ENCODE measurements at places on chromosomes 1 and 21.

DNA sequence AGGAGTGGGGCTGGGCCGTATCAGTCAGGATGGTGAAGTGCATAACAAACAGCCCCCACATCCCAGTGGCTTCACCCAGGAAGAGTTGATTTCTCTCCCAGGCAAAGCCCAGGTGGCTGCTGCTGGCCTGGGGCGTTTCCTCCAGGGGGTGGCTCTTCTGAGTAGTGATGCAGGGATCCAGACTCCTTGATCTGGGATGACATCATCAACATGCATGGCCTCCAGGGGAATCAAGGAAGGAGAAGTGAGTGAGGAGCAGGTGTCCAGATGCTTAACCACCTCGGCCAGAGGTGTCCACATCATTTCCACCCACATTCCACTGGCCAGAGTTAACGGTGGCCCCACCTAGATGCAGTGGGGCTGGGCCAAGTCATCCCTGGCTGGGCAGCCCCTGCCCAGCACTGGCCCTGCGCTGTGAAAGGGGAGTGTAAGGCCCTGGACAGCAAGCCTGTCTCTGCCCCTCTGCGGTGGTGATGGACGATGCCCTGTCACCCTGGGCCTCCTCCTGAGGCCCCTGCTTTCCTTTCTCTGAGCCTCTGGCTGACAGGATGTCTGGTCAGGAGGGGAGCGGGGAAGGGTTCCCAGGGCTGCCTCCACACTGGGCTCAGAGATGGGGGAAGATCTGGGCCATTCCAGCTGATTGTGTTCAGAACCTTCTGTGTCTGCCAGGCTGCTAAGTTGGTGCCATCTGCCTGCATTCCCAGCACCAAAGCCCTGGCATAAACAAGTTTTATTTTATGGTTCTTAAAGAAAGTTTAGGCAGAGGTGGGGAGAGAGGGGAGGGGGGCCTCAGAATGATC is 598.2 kb downstream of the MATN1 start:
- DNase-seq: no peak

GRCh38 chr21:16424331-16424751 is 694.6 kb downstream of the USP25 start:
- no peak for DNase-seq

DNA sequence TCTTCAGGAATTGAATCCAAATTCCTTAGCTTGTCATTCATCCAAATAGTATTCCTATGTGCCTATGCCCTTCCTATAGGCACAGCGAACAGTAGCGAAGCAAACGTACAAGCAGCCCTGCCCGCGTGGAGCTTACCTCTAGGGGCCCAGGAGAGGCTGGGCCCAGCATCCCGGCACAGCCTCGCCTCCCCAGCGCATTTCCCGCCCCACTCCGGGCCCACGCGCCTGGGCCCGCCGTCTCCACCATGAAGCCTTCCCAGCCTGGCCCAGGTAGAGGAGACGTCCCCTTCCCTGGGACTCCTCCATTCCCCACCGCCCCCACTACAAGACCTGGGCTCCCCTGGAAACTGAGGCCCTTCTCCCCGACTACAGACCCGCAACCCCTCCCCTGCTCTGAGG is 245 bp upstream of the TMEM269 start:
- DNase-seq: no peak

DNA sequence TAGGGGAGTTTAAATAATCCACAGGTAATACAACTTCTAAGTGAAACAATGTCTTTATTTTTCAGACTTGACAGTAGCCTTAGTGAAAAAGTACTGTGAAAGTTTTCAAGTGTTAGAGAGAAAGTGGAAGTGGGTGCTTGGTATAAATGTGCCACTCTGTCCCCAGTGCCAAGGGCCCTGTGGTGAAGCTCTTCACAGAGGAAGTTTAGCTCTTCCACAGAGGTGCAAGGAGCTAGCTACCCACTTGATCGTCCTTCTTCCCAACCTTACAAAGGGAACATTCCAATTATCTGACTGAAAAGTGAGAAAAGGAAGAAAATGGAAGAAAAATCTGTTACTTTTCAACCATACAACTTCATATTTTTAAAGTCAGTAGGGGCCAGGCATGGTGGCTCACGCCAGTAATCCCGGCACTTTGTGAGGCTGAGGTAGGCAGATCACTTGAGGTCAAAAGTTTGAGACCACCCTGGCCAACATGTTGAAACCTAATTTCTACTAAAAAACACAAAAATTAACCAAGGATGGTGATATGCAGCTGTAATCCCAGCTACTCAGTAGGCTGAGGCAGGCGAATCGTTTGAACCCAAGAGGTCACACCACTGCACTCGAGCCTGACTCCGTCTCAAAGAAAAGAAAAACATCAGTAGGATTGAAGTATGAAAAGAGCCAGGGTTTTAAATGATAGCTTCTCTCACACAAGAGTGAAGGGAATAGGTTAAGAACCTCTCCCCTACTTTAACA is 41.0 kb upstream of the PTPRC start:
- no peak for DNase-seq

GRCh38 chr1:205045146-205045545 is 2.1 kb downstream of the CNTN2 start:
- no peak for DNase-seq

DNA sequence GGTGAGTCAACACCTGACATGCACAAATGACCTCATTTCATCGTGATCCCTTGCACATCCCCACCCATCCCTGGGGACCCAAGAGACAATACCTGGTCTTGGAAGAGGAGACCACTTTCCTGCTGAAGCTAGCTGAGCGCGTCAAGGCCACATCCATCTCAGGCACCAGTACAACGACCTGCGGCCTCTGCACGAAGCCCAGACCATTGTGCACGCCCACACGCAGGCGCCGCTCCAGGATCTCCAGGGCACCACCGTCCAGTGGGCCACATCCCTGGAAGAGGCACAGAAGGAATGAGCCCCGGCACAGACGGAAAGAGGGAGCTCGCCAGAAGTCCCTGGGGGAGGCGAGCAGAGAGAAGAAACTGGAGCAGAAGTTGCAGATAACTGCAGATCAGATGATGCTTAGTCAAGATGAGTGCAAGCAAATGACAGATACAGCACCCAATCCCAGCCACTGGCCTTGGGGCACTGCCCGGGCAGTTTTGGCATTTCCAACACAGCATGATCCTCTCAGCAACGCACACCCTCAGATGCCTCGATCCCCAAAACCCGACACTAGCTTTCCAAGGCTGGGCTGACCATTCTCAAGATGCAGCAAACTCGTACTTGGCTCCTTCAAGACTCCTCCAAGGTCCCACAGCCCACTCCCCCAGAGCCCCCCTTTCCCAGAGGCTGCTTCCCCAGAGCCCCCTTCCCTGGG is 44.1 kb downstream of the NPHP4 start:
- peak; percentile 13 for DNase-seq

- no peak for DNase-seq
These were observed 112.5 kb downstream of the MATN1 start for GRCh38 chr1:30610917-30611316.

- no peak for DNase-seq
These were observed 49.5 kb downstream of the SSBP3 start for GRCh38 chr1:54356680-54357147.

- DNase-seq: no peak
These were observed at the start of gene MEF2D for GRCh38 chr1:156500543-156500792. Gene MEF2D, minus strand, starts transcription at chr1:156500775. Its CDS starts 17,483 bp downstream, at chr1:156483292.

DNA sequence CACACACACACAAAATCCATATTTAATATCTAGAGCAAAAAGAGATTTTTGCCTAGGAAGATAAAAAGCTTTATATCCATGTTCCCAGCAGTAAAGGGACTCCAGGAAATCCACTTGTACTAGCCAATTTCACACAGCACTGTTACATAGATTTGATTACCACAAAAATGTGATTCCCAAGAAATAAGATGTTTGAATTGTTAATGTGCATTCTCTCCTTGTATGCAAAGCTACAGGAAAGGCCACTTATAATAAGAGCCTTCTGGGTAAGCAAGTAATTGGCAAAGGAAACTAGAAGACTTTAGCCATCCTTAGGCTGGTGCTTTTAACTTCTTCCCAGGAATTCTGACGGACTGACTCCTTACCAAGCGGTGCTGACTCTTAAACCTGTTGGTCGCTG is 89.3 kb downstream of the LBR start:
- no peak for DNase-seq

- no peak for DNase-seq
These were observed 4.4 kb downstream of the CHTOP start for GRCh38 chr1:153638261-153638660.

DNA sequence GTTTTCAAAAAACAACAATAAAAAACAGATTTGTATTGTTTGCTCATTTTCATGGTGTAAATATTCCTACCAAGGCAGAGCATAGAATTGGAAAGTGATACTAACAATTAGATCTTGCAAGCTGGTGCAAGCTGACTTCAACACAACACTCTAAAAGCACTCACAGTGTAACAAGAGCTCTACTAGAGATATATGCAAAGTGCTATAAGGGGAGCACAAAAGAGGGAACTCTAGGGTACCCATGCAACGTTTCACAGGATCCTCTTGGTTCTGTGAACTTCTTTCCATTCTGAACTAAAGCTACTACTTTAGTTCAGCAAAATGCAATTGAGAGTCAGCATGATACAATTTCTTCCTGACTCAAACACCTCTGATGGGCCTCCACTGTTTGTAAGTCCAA is 78.3 kb downstream of the ATP1B1 start:
- no peak for DNase-seq

DNA sequence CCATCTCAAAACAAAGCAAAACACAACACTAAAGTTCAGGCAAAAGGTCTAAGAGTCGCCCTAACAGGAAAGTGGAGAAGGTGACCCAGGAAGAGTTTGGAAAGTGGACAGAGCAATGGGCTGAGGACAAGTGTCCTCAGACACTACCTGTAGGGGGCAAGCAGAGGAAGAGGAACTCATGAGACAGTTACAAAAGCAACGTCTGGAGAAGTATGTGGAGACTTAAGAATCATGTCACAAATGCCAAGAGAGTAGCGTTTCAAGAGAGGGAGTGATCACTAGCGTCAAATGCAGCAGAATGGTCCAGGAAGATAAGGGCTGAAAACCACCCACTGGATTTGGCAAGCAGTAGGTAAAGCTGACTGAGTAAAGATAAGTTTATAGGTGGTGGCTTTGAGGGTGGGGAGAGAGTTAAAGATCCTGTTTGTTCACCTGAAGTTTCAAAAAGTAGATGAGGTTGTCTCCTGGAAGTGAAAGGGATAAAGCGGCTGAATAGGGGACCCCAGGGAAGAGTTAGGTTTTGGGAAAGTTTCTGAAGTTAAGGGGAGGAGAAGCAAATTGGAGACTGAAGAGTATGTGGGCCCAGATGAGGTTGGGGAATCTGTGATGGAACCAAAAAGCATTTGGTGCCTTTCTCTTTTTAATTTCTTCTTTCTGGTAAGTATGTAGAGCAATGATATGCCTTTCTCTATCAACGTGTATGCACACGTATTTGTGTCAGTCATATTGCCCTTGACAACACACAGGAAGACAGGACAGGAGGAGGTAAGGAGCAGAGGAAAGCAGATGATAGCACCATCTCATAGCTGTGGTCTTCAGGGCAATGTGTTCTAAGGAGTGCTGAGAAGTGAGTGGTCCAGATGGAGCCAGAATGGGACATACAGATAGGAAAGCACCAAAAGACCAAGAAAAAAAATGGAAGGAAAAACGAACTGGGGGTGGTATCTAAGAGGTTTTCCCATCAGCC is 3.1 kb downstream of the BSDC1 start:
- DNase-seq: no peak

Data from suppressor macrophage (primary cell).